ENCODE measurements at places on chromosomes 4 and X.

DNA sequence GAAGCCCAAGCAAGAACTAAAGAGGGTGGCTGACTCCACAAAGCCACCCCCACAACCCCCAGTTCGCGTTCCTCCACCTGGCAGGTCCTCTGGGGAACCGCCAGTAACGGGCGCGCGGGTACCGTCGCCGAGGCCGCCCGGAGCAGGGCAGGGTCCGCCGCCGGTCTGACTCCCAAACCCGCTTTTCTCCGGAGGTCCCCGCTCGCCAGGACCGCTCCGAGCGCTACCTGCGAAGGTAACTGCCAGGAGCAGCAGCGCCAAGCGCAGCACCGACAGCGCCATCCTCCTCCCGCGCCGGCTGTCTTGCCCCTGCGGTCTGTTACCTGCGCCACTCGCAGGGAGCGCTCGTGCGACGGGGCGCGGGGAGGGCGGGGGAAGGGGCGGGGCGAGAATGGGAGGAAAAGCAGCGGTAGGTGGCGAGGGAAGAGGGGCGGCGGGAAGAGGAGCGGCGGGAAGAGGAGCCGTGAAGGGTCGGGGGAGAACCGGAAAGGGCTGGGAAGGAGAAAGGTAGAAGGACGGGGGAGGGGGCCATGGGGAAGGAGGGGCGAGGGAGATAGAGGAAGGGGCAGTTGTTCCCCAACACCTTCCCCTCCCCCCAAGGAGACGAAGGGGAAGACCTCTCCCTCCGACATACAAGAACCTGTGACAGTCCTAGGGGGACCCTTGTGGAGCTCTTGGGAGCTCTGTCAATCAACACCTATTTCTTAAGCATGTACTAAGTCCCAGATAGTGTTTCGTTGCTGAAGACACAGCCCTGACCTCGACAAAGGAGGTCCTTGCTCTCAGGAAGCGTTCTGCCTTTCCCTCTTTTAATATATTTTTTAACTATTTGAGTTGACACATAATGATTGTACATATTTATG, at the start of gene SPINK2:
Gene SPINK2 (minus strand): TSS at position 321 of the 863 bp plus-strand sequence. CDS start 39 bp downstream, at position 282.
- peak; percentile 93 for DNase-seq

GRCh38 chr4:20353646-20354045, 101.9 kb downstream of the SLIT2 start:
- DNase-seq = no peak

DNA sequence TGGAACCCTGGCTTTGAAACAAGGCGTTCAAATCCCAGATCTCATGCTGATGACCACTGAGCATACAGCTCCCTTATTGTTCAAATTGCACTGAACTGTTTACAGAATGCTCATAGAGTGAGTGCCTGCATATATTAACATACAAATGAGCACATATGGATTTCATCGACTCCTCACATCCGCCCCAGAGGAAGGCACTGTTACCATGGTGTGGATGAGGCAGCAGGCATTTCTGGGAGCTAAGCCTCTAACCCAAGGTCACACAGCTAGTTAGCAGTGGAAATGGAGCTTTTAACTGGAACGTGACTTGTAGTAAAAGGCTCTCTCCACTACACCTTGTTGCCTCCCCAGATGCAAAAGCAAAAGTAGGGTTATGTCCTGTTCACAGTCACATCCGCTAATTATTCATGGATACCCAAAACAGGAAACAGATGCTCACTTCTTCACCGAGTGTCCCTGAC, 289.7 kb downstream of the STK32B start:
- DNase-seq = no peak

- DNase-seq = peak; percentile 61
Observed at GRCh38 chr4:20284990-20285389, 33.3 kb downstream of the SLIT2 start.

DNA sequence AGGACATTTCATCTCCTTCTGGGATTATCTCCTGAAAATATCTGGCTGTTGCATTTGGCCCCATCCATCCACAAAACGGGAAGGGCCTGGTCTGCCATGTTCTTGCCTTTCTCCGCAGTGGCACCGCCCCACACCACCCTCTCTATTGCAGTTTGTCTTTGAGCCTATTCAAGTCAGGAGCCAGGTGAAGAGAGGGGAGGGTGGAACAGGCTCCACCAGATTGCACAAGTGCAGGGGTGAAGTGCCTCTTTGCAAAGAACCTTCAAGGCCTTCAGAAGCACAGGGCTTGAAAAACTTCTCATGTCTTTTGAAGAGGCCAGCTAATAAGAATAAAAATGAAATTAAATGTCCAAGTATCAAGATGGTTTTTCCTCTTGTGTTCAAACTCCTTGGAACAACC, 28.7 kb downstream of the RS1 start:
- DNase-seq = no peak

DNA sequence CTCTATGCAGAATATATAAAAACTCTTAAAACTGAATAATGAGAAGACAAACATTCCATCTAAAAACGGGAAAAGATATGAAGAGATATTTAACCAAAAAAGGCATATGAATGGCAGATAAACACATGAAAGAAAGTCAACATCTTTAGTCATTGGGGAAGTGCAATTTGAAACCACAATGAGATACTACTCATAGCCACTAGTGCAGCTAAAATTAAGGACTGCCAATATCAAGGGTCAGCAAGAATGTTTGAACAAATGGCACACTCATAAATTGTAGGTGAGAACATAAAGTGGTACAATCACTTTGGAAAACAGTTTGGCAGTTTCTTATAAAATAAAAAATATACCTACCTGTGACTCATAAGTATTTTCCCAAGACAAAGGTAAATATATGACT, 534.9 kb upstream of the DIPK2B start:
- DNase-seq = no peak

GRCh38 chr4:140374130-140374477, 658 bp downstream of the SCOC start:
- DNase-seq = no peak

GRCh38 chrX:134764202-134764785, 106.0 kb upstream of the PLAC1 start:
- no peak for DNase-seq

GRCh38 chrX:28625223-28625622, 38.0 kb downstream of the IL1RAPL1 start:
- DNase-seq = no peak

DNA sequence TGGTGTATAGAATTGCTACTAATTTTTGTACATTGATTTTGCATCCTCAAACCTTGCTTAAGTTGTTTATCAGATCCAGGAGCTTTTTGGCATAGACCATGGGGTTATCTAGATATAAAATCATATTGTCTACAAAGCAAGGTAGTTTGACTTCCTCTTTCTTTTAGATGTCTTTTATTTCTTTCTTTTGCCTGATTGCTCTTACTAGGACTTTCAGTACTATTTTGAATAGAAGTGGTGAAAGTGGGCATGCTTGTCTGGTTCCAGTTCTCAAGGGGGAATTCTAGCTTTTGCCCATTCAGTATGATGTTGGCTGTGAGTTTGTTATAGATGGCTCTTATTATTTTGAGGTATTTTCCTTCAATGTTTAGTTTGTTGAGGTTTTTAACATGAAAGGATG, 187.9 kb upstream of the LCORL start:
- DNase-seq = no peak
